Anterior cingulate cortex (tissue), 58 donors: ENCODE measurements at places on chromosomes 12 and 14.
A peak's percentile ranks its signal among the peaks of the same experiment; 100 is the strongest.

GRCh38 chr12:4281173-4281654, 7.7 kb downstream of the CCND2 start:
- DNase-seq: no peak

- peak; percentile 32 for DNase-seq
Observed at GRCh38 chr14:24365600-24366412, 2.2 kb upstream of the NFATC4 start.

DNA sequence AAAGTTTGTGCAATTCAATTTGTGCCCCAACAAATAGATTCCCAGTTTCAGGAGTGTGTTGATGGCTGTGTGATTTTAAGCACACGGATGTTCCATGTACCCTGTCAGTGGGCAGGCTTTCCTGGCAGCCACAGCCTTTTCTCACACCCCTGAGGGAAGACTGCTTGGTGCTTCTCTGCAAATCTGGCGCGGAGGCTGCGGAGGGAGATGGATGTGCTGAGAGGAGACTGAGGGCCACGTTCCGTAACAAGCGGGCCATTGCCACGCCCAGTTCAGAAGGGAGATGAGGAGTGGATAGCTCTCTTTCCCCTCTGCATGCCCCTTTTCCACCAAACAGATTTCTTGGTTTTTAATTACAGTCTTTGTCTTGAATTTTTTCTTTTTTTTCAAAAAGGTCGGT, 89.1 kb downstream of the BEGAIN start:
- no peak for DNase-seq

- no peak for DNase-seq
Observed at GRCh38 chr12:93279565-93280412, 97.9 kb upstream of the NUDT4 start.

DNA sequence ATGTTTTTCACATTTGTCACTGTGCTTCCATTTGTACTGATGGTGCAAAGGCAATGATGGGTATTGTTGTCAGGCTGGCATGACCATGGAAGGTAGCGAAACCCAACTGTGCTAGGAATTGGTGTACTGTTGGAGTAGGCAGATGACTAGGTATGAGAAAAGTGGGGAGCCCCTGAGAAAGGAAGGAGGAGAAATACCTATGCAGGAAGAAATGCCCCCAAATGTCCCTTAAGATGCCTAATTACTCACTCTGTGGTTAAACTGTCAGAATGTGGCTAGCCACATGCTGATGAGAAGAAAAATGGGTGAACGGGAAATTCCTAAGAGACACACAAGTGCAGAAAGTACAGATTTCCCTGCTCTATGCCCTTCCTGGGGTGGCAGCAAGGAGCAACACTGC, 339.1 kb downstream of the TMEM132D start:
- no peak for DNase-seq

DNA sequence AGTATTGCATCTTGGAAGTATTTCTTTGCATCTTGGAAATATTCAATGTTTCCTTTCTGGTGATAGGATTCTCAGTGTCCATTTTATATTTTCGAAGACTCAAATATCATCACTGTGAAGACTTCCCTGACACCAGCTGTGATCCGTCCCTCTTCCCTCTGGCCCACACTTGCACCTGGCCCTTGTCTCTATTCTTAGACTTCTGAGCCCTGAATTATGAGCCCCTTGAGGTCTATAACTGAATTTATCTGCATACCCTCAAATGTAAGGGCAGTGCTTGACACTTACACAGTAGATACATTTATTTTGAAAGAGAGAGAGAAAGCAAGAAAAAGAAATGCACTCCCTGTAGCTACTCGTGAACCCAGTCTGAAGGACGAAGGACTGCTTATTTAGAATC, 376.7 kb downstream of the ZFP36L1 start:
- no peak for DNase-seq

- no peak for DNase-seq
Observed at GRCh38 chr12:53618275-53618674, 7.9 kb downstream of the ATF7 start.
